Hindlimb muscle (tissue), 1 donor: ENCODE measurements at places on chromosomes 1 and 21.

- no peak for DNase-seq
Measured at GRCh38 chr1:242524571-242525359, at the start of gene PLD5. TSS of gene PLD5 (minus strand) at chr1:242524697.

- DNase-seq = no peak
Measured at GRCh38 chr1:183804387-183804786, 533 bp upstream of the RGL1 start.

DNA sequence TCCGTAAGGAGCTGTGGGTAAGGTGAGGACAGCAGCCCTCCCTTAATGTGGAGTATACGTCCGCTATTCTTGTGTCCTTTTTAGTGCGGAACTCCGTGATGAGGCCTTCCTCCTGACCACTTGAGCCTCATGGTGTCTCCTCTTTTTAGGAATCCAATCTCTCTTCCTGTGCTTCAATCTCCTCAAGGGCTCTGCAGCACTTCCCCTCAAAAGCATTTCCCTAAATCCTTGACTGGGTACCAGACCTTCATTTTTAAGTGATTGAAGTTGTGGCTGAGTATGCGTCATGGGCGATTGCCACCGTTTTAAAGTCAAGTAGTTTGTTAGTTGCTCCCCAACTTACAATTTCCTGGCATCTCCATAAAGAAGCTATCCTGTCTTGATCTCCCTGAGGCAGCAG is 62.8 kb downstream of the SAMSN1 start:
- no peak for DNase-seq

DNA sequence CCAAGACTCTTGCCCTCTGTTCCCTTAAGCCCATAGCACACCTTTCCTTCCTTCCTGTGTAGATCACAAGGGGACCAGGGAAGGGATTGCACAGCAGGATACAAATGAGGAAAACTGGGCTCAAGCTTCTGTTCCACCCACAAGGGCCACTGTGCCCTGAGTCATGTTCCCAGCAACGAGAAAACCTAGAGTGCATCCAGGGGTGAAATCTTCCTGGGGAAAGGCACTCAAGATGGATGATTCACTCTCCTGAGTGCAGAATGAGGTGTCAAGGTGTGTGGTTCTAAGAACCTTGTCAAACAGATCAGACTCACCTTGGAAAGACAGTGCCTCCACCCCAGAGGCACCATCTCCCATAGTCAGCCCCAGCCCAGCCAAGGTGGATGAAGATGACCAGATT is 40.7 kb upstream of the EYA3 start:
- DNase-seq = no peak

DNA sequence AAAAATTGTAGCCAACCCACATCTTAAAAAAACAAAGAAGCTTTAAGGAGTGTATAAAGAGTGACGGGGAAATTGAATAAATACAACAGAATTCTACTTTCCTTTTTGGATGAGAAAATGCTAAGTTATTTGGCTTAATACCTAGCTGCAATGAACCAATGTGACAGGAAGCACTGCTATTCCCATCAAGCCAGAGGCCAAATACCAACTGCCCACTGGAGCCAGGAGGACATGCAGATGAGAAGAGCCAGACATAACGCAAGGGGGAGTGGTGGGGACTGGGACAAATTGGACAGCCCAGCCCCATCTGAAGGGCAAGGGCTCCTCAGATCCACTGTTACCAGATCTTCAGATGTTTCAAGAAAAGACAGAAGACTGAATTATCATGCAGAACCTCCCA is 25.7 kb downstream of the DNAJC11 start:
- DNase-seq = peak; percentile 18

GRCh38 chr1:106998431-106999002 is 58.0 kb upstream of the PRMT6 start:
- DNase-seq = no peak

- no peak for DNase-seq
Measured at GRCh38 chr21:21003701-21004100, 5.5 kb downstream of the NCAM2 start.

DNA sequence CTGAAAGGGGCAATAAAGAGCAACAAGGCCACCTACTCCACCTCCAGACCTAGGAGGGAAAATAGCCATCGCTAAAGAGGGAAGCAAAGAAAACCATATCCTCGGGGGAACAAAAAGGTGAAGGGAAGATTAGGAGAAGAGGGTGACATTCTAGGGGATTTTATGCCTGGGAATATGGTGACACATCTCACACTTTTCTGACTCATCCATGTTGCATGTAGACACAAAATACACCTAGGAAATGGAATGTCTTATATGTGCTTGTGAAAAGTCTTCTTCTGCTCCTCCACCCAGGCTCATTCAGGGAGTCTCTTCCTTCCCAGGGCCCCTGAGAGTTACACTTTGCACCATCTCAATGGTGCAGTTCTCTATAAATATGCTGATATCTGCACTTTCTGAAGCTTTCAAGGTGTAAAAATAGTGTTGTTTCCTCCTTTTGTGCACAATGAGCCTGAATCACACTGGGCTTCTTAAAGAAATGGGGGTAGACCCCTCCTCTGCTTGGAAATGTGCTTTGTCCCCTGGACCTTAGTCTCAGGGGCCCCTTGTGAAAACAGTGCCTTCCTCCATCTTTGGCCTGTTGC is 195.9 kb downstream of the CYYR1 start:
- no peak for DNase-seq

DNA sequence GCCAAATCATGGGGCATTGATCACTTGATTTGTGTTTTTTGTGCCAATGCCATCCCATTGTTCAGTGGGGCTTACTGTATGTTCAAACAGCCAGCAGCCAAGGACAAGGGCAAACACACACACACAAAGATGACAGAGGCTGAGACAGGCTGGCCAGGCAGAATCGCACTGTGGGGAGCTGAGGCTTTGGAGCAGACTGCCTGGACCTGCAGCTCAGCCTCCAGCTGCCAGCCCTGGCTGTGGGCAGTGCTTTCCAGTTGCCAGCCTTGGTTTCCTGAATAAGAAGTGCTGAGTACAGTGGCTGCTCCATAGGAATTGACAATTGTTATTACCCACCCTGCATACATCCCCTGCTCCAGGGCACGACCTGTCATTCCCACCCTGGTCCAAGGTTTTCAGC is 16.9 kb upstream of the PCP4 start:
- no peak for DNase-seq

GRCh38 chr1:207241164-207241934 is 80.1 kb upstream of the CD55 start:
- DNase-seq = no peak

GRCh38 chr1:58162952-58163550 is 383.5 kb downstream of the OMA1 start:
- peak; percentile 27 for DNase-seq

GRCh38 chr1:95195046-95195445 is 39.0 kb upstream of the RWDD3 start:
- DNase-seq = no peak

GRCh38 chr1:178096421-178096820 is 2.5 kb downstream of the RASAL2 start:
- no peak for DNase-seq

- DNase-seq = no peak
Measured at GRCh38 chr21:31409831-31410487, 65.9 kb upstream of the TIAM1 start.

GRCh38 chr1:156652131-156652991 is 10.4 kb downstream of the BCAN start:
- DNase-seq = no peak

GRCh38 chr1:5725406-5725805 is 266.8 kb downstream of the NPHP4 start:
- DNase-seq = no peak

GRCh38 chr1:220873868-220874655 is 5.2 kb upstream of the HLX start:
- DNase-seq = peak; percentile 74

DNA sequence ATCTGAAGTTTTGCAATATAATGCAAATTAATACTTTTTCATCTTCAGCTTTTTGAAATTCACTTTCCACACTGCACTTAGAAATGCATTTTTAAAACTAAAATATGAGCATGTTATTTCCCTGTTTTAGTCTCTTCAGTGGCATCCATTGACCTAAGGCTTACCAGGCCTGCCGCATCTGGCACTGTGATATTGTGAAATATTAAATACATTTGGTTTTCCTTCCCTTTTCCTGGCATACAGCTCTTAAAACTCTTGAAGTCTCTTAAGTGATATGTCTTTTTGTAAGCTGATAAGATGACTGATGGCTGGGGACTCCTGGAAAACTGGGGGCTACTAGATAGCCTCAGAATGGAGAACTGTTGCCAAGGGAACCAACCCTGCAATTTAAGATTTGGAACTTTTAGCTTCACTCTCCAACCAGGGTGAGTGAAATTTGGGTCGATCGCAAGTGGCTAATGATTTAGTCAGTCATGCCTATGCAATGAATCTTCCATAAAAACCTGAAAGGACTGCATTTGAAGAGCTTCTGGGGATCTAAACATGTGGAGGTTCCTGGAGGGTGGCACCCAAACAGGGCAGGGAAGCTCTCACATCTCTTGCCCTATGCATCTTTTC is 75.5 kb upstream of the PDC start:
- DNase-seq = no peak

DNA sequence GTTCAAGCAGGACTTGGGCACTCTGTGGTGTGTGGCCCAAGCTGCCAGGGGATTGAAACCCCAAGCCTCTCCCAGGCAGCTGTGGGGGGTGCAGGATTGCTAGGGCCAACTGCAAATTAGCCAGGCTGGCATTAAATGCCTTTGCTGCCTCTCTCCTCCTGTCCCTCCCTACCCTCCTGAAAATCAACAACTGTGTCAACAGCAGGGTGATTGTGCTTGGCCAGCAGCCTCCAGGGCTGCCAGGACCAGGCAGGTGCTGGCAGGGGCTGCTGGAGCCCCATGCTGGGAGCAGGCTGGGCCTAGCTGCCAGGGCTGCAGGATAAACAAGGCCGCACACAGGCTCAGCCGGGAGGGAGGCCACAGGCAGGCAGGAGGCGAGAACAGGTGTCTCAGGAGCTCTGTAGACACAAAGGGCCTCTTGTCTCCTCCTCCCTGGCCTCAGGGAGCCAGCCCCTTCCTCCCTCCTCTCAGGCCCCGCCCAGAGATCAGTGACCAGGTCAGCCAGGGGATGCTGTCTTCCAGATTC is 11.4 kb downstream of the SOX13 start:
- peak; percentile 40 for DNase-seq

DNA sequence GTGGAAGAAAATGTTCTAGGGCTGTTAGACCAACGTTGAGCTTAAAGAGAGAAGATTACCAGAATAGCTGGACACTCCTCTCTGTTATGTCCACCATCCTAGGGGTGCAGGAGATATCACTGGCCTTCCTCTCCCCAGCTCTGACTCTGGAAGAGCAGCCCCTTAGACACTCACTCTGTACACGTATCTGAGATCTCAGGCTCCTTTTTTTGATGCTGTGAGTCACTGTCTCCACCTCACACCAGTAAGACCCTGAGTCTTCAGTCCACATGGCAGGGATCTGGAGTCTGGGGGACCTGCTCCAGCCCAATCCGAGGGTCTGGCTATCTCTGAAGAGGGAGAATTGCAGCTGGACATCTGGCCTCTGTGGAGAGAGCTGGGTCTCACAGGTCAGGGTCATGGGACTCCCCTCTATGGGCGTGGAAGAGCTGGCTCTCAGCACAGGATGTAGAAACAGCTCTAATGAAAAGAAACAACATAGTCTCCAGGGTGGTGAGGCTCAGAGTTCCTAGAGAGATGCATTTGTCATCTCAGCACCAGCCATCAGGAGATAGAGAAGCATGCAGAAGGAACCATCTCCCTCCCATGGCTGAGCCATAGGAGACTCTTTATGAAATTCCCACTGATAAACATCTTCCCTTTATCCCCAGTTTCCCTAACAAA is 3.5 kb downstream of the FCRL3 start:
- DNase-seq = no peak

DNA sequence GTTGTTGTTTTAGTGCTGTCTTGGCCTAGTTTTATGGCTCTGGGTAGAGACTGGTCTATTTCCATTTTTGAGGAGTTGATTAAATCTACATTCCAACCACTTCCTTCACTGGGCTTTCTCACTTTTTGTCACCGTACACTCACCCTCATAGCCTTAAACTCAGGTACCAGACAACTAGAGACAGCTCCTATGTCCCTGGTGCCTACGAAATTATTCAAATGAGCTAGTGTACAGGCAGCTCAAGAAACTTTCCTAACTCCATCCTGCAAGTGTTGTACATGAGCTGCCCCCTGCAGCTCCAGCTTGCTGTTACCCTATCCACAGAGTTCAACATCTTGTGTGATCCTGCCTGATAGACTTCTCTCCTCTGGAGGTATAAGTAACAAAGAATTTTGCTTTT is 704.8 kb upstream of the RGS18 start:
- no peak for DNase-seq

DNA sequence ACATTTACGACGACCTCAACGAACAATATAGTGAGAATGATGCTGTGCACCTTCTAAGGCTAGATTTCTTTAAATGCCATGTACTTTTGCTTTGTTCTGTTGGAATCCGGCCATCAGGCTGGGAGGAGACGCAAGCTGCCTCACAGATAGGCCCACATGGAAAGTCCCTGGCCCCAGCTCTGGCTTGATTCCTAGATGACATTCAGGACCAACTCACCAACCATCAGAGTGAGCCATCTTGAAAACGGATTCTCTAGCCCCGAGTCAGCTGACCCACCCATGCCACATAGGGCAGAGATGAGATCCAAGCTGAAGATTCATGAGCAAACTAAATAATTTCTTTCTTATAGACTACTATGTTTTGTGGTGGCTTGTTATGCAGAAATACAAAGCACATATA is 164.4 kb downstream of the ZNF281 start:
- no peak for DNase-seq

DNA sequence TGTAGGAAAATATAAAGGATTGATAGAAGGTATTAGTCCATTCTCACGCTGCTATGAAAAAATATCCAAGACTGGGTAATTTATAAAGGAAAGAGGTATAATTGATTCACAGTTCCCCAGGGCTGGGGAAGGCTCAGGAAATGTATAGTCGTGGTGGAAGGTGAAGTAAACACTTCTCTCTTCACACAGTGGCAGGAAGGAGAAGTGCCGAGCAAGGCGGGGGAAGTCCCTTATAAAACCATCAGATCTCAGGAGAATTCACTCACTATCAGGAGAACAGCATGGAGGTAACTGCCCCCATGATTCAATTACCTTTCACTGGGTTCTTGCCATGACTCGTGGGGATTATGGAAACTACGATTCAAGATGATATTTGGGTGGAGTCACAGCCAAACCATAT is 1806.0 kb downstream of the MRPL39 start:
- no peak for DNase-seq

- no peak for DNase-seq
Measured at GRCh38 chr1:13570924-13571323, 12.7 kb upstream of the PDPN start.

- no peak for DNase-seq
Measured at GRCh38 chr1:77906019-77906545, 17.7 kb downstream of the NEXN start.

DNA sequence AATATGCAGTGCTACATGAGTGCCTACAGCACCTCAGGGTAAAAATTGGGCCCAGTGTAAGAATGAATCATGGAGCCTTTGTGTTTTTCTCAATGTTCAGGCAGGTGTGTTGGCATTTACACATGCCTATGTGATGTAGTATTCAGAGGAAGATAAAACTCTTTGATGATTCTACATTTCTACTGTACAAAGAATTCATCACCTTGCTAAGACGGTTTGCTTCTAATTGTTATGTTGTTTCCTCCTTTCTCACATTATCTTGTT is 867.3 kb downstream of the TTLL7 start:
- no peak for DNase-seq
